Stimulated activated CD4-positive, alpha-beta T cell treated with anti-CD3 and anti-CD28 coated beads, Interleukin-12 subunit alpha, Interleukin-12 subunit beta, amount 100 ng/mL, for 24 hours (primary cell): ENCODE measurements at places on chromosomes 11 and 22.

DNA sequence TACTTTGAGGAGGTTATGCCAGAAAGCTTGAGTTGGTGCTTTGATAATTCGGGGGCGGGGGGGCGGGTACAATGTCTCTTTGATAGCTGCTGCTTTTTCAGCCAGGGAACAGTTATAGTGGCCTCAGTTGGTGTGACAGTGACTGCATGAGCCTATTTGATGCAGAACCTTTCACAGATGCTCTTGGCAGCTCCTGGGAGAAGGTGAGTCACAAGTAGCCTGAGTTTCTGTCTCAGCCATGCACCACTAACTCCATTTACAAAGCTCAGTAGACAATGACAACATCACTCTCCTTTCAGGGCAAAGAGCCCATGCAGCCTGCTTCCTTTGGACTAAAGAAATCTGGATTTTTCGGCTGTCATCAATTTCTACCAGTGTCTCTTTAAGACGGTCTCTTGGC, 42.1 kb upstream of the SEZ6L start:
- no peak for DNase-seq

GRCh38 chr11:25566298-25567200, 765.4 kb upstream of the ANO3 start:
- no peak for DNase-seq

DNA sequence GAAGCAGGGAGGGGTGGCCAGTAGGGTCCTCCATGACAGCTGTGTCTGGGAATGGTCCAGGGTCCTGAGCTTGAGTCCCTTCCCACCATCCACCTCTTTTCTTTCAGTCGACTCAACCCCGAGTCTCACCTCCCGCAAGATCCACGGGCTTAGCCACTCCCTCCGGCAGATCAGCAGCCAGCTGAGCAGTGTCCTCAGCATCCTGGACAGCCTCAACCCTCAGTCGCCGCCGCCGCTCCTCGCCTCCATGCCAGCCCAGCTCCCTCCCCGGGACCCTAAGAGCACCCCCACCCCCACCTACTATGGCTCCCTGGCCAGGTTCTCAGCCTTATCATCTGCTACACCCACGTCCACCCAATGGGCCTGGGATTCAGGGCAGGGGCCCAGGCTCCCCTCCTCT, 81.9 kb downstream of the CEP164 start:
- DNase-seq = no peak

DNA sequence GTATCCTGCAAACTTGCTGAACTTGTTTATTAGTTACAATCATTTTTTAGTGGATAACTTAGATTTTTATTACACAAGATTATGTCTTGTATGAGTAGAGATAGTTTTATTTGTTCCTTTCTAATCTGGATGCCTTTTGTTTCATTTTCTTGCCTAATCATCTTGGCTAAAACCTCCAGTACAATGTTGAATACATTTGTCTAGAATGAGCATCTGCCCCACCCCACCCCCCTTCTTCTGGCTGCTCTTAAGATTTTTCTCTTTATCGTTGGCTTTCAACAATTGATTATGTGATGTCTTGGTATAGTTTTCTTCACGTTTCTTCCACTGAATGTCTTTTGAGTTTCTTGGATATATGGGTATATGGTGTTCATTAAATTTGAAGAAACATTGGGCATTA, 37.3 kb upstream of the TUB start:
- no peak for DNase-seq

DNA sequence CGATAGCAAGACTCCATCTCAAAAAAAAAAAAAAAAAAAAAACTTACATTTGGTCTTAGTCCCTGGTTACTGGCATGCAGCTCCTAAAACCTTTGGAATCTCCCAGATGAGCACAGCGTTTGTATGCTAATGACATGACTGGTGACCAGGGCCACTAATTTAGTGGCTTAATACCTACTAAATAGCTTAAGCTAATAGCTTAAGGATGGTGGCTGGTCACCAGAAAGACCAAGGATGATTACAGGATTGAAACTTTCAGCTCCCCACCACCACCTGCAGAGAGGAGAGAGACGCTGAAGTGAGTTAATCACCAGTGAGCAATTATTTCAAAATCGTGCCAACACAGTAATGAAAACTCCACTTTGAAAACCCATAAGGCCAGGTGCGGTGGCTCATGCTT, 37.1 kb downstream of the DENND5A start:
- no peak for DNase-seq

DNA sequence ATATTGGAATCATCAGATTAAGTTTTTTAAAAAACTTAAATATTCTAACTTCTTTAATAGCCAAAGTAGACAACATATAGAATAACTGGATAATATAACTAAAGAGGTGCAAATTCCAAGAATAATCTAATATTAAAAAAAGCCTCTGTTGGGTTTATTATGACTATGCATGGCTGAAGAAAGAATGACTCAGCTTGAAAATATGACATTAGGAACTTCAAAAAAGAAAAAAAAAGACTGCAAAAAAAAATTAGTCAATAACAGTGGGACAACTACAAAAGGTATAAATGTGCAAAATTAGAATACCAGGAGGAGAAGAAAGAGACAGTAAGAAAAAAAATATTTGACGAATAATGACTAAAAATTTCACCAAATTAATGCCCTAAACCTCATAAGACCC, 1178.0 kb downstream of the JRKL start:
- DNase-seq = no peak

DNA sequence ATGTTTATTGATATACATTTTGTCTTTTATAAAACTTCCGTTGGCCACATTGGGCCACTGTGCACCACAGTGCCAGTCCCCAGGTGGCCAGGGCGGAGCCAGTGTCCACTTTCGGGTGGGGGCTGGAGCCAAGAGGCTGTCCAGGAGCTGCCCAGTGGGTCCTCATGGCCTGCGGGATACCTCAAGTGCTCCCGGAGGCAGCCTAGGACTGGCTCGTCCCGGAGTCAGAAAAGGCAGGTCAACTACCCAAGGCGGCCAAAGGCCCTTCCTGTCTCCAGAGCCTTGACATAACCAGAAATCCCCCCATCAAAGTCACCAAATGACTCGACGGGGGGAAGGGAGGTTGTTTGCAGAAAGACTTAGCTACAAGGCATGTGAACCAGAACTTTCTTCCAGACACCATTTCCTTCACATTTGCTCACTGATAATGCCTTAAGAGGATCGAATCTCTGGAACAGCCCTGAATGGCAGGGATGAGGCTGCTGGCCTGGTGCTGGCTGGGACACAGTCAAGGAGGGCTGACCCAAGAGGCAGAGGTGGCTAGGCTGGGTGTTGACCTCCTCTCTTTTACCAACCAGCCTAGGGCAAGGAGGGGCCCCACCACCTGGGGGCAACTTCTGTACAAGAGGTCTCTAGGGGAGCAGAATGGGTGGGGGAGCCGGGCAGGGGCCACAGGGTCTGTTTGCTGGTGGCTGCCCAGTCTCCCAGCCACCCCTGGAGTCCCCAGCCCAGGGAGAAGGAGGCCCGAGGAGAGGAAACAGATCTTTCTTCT, 8.4 kb downstream of the MRGPRF start:
- DNase-seq = no peak

DNA sequence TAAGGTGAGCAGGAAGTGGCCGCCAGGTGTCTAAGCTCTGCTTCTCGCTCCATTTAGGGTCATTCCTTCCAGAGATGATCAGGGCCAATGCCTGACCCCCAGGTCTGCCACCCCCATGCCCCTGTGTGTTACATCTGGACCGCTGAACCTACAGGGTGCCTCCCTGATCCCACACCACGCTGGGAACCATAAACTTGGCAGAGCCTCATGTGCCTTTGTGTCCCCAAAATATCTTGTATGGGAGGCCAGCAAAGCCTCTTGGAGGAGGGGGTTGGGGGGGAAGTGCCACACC, 3.7 kb downstream of the TST start:
- DNase-seq = no peak

- no peak for DNase-seq
These were observed 22.9 kb upstream of the CARS1 start for GRCh38 chr11:3080104-3080503.
